ENCODE measurements at places on chromosomes 1 and 21.

GRCh38 chr1:32613472-32613871 lies 36.9 kb downstream of the ZBTB8OS start:
- no peak for DNase-seq

DNA sequence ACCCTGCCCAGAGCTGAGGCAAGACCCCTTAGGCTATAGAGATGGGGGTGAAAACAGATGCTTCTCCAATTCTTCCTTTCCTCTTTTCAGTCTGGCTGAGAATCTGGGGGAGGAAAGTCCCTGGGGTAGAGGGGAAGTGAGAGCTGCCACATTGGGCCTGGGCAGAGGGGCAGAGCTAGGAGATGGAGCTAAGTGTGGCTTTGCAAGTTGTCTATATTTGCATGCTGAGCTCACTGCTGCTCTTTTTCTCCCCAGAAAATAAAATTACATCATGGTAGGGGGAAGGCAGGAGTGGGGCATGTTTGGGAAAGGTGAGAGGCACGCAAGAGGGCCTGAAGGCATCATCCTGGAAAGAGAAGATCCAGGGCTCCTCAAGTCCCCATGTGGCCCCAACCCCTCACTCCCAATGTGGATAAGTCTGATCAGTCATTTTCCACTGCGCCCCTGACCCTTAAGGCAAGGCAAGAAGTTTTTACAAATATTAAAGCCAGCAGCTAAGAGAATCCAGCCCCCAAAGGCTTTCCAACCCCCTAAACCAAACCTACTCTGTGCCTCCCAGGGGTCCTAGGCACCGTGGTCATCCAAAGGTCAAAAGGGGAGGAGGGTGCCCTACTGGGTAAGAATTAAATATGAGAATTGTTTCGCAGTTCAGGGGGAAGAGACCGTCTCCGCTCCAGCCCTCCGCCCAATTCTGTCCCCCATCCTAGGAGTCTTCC lies 500 bp upstream of the PEA15 start:
- DNase-seq, result peak; percentile 28

DNA sequence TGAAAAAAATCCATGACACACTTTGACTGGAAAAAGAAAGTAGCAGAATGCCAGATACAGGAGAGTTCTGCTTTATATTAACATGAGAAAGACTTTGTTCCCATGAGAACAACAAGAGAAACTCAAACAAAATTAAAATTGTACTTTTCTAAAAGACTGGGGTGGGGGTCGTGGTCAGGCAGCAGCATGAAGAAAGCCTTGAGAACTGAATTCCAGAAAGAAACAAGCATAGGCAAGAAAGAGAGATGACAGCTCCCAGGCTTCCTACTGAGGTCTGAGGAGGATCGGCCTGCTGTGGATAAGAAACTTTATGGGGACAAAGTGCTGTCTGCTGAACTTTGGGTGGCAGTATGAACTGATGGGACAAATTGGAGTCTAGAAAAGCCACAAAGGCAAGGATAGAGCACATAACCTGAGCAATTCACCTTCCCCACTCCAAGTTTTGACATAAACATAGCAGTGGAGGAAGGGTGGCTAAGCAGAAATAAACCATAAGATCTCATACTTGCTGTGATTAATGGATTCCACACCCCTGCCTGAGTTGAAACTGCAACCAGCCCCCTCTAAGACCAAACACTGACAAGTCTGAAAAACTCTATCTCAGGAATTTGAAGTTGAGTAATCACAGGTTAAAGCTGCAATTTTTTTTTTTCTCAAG lies 43.7 kb downstream of the COL6A1 start:
- no peak for DNase-seq

GRCh38 chr1:66375125-66375524 lies 158.8 kb upstream of the SGIP1 start:
- no peak for DNase-seq
